ENCODE measurements at places on chromosomes 4 and X. TPM values are rescaled to one million over a fixed set of nuclear protein-coding genes. Genes with fewer than 3 reads are reported as not detected.

Gene PNMA5
- not detected for total RNA-seq

Gene IL3RA
- total RNA-seq, result 0.16 TPM

Gene CXCL10
- 0.08 TPM for total RNA-seq

Gene VCX3A
- total RNA-seq, result not detected

Gene JAKMIP1
- total RNA-seq, result not detected

Gene RTL5
- 2.2 TPM for total RNA-seq

Gene CT47B1
- 0.07 TPM for total RNA-seq

Gene C4orf36
- total RNA-seq, result 0.88 TPM

Gene USP26
- not detected for total RNA-seq

Gene SLC25A5
- total RNA-seq, result 781 TPM

All from A549 treated with CORT108297 at 1 μM for 4 hours (cell line).